Dorsolateral prefrontal cortex (tissue), 122 donors: ENCODE measurements at places on chromosomes 2 and 18.

DNA sequence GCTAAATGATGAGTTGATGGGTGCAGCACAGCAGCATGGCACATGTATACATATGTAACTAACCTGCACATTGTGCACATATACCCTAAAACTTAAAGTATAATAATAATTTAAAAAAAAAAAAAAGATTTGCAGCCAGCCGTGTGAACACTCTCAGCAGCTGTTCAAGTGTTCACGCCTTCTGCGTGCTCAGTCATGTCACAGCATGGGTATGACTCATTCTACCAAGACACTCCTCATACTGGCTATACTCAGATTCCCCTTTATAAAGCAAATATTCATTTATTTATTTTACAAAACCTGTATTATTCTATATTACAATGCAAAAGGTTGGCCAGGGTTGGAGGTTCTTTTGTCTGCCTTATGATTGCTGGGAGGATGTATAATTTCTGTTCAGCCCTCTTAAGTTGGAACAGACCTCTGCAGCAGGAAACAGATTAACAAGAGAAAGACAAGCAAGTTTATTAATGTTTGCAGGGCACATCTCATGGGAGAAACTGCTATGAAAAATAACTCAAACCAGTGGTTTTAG, 1230.6 kb upstream of the CHAC2 start:
- no peak for DNase-seq

- DNase-seq, result no peak
These were observed 10.5 kb downstream of the TM4SF20 start for GRCh38 chr2:227368574-227368973.

DNA sequence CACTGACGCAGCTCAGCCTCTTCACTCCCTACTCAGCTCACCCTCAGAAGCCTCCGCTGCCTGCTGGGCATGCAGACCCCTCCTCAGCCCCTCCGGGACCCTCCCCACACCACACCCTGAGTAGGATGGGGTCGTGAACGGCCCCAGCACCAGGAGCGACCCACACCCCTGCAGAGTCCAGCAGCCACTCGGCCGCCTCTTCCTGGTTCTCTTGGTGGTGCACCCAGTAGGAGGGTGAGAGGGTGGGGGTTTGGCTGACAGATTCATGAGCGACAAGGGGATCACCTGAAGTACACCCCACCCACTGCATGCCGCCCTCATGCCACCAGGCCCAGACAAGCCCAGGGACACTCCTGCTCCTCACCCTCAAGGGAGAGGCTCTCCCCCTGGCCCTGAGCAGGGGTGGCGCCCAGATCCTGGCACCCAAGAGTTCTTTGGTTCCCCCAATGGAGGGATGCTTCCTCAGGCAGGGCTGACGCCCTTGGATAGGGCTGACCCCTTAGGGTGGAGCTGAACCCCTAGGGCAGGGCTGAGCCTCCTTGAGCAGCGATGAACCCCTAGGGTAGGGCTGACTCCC, 76.6 kb upstream of the GPC1 start:
- no peak for DNase-seq

- no peak for DNase-seq
These were observed 13.1 kb upstream of the GPR17 start for GRCh38 chr2:127632592-127633489.

GRCh38 chr2:69642709-69643601, 584 bp downstream of the AAK1 start:
- peak; percentile 60 for DNase-seq

DNA sequence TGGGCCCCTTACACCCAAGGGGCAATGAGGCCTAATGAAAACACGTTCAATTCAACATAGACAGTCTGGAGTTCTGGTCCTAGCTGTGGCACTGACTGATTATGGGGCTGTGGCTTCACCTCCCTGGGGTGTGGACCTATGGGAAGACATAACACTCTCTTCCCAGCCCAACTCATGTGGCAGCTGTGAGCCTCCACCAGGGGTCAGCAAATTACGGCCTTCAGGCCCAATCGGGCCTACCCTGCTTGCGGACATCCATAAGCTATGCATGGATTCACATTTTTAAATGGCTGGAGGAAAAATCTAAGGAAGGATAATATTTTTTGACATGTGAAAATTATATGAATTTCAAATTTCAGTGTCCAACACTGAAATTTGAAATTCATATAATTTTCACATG, 101.3 kb downstream of the LOXHD1 start:
- peak; percentile 52 for DNase-seq

DNA sequence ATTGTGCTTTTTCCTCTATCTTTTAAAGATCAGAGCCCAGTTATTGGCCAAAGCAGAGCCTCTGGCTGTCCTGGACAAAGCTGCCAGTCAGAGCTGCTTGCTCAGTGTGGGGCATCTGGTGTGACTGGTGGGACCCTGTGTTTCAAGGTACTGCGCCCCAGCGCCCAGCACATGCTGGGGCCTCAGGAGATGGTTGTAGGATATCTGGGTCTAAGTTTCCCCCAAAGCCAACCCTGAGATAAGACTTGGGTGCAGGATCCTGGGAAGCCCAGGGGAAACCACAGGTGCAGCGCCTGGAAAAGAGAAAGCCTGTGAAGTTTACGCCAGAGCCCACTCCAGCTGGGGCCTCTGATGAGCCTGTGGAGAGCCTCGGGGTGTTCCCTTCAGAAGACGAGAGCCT, 117.7 kb downstream of the RPIA start:
- DNase-seq, result no peak

GRCh38 chr2:190266314-190266713, 53.3 kb downstream of the HIBCH start:
- DNase-seq, result no peak

DNA sequence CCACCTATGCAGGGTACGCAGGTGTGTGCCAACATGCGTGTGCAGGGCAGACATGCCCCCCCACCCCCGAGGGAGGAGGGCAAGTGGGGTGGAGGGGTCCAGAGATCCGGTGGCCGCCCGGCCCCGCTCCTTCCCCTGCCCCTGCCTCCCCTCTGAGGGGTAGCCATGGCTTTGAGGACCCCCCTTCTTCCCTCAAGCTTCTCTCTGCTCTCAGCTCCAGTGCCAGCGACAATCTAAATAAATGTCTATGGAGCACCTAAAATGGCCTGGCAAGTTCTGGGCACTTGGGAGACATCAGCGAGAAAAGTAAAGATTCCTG, 91.9 kb downstream of the ZFP36L2 start:
- DNase-seq, result no peak

DNA sequence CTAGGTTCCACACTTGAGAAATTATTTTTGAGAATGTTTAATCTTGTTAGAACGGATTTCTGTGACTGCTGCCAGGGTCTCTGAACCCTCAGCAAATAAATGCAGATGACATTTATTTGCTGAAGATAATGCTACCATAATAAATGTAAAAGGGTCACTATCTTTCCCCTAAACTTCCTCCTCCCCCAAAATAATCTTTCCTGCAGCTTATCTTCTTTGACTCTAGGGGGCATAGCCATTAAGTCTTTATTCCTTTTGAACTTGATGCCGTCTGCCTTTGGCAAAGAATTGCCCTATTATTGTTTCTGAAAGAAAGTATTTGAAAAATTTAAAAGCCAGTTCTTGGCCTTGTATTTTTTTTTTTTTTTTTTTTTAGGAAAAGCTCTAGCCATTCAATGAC, 63.6 kb upstream of the ACSL3 start:
- no peak for DNase-seq

DNA sequence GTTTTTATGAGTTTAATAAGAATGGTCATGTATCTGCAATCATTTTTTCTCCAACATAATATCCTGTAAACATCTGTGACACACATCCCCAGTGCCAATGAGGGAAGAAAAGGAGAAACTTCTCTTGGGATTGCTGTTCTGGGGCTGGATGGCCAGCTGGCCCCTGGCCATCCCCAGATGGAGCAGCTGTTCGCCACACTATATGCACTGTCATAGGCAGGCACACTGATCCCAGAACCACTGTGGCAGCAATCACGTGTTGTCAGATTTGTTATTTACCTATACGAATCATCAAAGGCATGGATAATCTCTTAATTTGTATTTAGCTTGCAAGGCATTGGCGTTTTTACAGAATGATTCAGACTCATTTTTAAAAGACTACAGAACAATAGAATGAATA, 167.6 kb upstream of the ACAA2 start:
- DNase-seq, result no peak

- no peak for DNase-seq
These were observed 41.9 kb downstream of the TANC1 start for GRCh38 chr2:159010340-159010739.

GRCh38 chr2:102099536-102100298, 42.8 kb upstream of the IL1R1 start:
- DNase-seq, result no peak

GRCh38 chr18:44805176-44805575, 124.5 kb downstream of the SETBP1 start:
- DNase-seq, result no peak

- no peak for DNase-seq
These were observed 108.9 kb downstream of the INSIG2 start for GRCh38 chr2:118197011-118197675.

DNA sequence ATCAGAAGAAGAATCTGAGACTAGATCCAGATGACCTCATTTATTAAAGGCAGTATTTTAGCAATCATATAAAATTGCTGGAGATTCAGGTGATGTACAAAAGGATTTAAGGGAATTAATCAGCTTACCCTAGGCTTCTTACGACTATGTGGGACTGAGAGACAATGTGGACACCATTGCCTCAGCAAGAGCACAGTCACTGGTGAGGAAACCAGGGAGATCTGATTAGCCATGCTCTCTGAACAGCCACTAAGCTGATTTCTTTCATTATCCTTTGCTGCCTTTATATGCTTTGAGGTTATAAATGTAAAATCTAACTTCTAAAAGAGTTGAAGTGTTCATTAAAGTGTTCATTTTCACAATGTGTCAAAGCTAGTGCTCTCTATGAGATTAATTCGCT, 22.7 kb upstream of the GULP1 start:
- no peak for DNase-seq

- DNase-seq, result no peak
These were observed 142.4 kb downstream of the DDX1 start for GRCh38 chr2:15733867-15734673.

- DNase-seq, result no peak
These were observed 212.6 kb downstream of the ACKR3 start for GRCh38 chr2:236781933-236782816.

GRCh38 chr2:102025583-102026267, 34.0 kb downstream of the IL1R2 start:
- DNase-seq, result no peak

- DNase-seq, result no peak
These were observed 275.9 kb upstream of the HS6ST1 start for GRCh38 chr2:128594651-128594910.

GRCh38 chr2:220433131-220433530, 805.7 kb downstream of the SLC4A3 start:
- no peak for DNase-seq

DNA sequence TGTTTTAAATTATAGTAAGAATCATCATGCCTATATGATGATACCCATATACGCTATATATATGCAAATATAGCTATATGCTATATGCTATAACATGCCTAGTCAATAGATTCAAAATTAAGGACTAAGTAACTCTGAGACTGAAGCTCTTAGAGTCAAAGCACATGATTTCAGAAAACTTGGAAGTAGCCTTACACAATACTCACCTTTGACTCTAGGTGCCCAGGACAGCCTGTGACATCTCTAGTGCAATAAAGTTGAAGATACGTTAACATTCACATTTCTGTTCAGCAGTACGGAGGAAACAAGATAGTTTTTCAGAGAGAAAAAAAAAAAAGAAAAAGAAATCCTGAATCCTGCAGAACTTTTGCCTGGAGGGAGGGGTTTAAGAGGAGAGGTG, 149.7 kb upstream of the PIK3C3 start:
- no peak for DNase-seq
